ENCODE measurements at places on chromosomes 11 and 22.

GRCh38 chr11:79013509-79013908 lies 427.3 kb downstream of the TENM4 start:
- DNase-seq: no peak

DNA sequence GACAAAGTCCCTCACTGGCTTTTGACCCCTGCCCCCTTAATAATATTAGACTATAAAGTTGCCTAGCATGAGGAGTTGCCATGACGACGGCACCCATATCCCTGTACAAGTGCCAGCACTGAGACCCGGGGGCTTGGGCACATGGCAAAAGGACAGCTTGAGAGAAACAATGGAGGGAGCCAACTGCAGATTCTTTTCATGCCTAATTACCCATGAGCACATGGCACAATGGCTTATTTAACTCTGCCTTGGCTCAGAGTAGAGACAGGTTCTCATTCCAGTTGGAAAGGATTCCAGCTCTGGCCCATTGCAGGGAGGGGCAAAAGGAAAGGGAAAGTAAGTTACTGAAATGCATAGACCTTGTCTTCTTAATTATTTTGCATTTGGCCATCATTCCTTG lies 261.2 kb upstream of the UBASH3B start:
- no peak for DNase-seq

GRCh38 chr22:28188178-28188879 lies 269.3 kb upstream of the PITPNB start:
- DNase-seq: no peak

- no peak for DNase-seq
Observed at GRCh38 chr11:129945373-129945772, 50.0 kb upstream of the NFRKB start.

GRCh38 chr22:48449466-48450187 lies 1378.0 kb downstream of the BRD1 start:
- DNase-seq: no peak

GRCh38 chr22:38133331-38133730 lies 22.8 kb upstream of the BAIAP2L2 start:
- no peak for DNase-seq

DNA sequence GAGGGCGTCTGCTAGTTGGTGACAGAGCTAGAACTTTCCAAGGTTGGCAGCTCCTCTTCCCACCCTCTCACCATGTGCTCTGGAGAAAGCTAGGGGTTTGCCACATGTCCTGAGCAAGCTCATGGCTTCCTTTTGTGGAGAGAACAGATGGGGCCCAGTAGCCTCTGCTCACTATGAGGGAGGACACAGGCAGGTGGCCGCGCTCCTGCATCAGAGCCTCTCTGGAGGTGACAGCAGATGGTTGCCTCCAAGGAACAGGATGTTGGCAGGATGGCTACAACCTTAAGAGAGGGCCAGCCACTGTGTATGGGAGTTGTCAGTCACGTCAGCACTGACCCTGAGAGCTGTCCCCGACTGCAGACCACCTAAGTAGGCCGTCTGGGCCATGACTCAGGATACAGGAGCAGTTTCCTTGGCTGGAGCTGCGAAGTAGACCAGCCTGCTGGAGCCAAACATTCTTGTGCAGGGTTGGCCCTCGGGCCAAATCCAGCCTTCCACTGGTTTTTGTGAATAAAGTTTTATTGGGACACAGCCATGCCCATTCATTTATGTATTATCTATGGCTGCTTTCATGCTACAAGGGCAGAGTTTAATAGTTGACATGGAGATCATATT lies 28.0 kb downstream of the SGSM1 start:
- DNase-seq: no peak

GRCh38 chr22:28058036-28058435 lies 139.0 kb upstream of the PITPNB start:
- DNase-seq: no peak

DNA sequence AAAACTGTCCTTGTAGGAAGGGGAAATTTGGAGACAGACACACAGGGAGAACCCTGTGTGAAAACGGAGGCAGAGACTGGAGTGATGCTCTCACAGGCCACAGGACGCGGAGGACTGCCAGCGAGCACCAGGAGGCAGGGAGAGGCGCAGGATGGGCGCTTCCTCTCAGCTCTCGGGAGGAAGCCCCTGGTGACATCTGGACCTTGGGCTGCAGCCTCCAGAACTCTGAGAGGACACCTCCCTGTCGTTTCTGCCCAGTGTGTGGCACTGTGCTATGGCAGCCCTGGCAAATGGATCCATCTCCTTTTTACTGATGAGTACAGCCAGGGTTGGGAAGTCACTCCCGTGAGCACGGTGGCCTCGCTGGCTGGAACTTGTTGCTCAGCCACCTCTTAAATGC lies 73.9 kb downstream of the LRRC32 start:
- DNase-seq: peak; percentile 10

GRCh38 chr22:47209040-47209514 lies 446.6 kb downstream of the TBC1D22A start:
- DNase-seq: no peak

DNA sequence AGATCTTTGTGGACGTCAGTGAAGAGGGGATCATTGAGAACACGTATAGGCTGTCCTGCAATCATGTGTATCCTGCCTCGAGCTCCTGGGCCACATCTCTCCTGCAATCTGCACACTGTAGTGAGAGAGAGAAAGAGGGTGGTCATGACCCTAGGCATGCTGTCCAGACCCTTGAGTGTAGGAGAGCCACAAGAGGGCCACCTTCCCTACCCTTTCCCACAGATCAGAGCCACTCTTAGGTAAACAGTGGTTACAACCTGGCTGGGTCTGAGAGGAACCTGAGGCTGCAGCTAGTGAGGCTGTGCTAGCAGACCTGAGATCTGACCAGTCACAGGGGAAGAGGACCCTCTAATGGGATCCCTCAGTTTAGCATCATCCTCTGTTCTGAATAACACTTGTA lies 3.9 kb upstream of the IL18BP start:
- no peak for DNase-seq

All from GM10248 (cell line).